HCEC 1CT (cell line): ENCODE measurements at places on chromosomes 7 and 10.

DNA sequence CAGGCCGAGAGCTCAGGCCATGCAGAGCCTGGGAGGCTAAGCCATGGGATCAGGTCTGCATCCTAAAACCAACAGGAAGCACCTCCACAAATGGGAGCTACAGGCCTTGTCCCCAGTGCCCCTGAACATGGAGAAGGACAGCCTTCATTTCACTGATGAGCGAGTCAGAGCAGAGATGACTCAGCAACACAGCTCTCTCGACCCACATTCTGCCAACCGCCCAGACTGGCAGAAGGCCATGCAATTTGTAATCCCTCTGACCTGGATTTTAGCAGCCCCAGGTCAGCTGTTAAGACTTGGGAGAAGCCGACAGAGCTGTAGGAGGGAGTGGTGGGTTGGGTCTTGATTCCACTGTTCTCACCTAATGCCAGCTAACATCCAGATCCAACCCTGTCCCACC, 25.5 kb downstream of the VOPP1 start:
- peak; percentile 73 for DNase-seq

GRCh38 chr7:107660381-107661080, at the start of gene SLC26A4:
TSS of gene SLC26A4 (plus strand) at chr7:107660828. CDS start at chr7:107661642, 814 bp downstream.
- no peak for DNase-seq

- no peak for DNase-seq
These were observed 67.9 kb downstream of the MTURN start for GRCh38 chr7:30202671-30203070.

GRCh38 chr7:124106575-124106974, 73.7 kb upstream of the TMEM229A start:
- DNase-seq, result no peak

- no peak for DNase-seq
These were observed 23.9 kb upstream of the ATP6V0A4 start for GRCh38 chr7:138821912-138822311.

GRCh38 chr7:107934991-107935770, 44.2 kb downstream of the DLD start:
- DNase-seq, result peak; percentile 49

DNA sequence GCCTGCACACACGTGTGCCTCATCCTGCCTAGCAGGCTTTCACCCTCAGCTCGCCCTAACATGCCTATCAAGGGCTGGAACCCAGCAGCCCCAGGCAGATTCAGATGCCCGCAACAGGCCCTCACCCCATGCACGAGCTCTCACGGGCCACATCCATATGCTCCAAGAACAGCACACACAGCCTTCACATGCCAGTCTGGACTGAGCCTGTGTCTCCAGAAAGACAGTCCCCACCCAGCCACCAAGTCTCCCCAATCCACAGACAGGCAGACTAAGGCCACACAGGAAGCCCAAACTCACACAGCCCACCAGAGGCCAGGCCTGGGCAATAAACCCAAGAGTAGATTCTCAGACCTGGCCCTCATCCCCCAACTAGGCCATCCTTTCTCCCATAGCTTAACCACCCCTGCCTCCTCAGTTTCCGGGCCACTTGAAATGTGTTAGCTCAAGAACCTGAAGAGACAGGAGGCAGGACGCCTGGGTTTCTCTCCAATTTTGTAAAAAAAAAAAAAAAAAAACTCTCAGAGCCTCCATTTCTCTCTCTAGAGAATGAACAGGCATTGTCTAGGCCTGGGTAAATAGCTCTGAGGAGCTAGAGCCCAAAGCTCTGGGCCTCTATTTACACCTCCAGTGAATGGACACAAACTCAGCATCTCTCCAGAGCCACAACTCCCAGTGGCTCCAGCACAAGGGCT, 6.8 kb downstream of the LDB1 start:
- no peak for DNase-seq
